ENCODE measurements at places on chromosomes 7 and 10.

DNA sequence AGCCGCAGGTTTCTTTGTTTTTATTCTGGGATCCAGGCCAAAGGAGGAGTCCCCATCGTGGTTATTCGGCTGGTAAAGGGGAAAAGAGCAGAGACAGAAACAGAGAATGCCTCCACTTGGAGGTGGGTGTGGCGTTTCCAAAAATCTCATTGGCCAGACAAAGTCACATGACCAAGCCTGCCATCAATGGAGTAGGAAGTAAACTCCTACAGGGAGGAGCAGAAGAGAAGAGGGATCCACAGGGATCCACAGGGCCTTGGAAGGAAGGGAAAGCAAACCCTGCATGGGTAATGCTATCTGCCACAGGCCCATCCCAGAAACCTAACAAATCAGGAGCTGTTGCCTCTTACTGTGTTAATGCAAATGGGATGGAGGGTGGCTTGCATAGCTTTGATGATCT is 425.7 kb upstream of the GALNT17 start:
- no peak for DNase-seq

DNA sequence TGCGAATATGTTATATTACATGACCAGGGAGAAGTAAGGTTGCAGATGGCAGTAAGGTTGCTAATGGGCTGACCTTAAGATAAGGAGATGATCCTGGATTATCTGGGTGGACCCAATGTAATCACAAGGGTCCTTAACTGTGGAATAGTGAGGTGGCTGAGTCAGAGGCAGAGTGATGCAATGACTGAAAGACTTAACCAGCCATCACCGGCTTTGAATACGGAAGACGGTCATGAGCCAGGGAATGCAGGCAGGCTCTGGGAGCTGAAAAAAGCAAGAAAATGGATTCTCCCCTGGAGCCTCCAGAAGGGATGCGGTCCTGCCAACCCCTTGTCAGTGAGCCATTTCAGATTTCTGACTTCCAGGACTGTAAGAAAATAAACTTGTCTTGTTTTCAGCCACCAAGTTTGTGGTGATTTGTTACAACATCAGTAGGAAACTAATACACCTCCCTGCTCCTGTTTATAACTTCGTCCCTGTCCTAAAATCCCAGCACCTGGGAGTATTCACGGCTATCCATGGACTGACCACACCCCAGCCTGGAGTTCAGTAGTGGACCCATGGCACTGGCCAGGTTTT is 4.6 kb upstream of the C10orf95 start:
- peak; percentile 91 for DNase-seq

DNA sequence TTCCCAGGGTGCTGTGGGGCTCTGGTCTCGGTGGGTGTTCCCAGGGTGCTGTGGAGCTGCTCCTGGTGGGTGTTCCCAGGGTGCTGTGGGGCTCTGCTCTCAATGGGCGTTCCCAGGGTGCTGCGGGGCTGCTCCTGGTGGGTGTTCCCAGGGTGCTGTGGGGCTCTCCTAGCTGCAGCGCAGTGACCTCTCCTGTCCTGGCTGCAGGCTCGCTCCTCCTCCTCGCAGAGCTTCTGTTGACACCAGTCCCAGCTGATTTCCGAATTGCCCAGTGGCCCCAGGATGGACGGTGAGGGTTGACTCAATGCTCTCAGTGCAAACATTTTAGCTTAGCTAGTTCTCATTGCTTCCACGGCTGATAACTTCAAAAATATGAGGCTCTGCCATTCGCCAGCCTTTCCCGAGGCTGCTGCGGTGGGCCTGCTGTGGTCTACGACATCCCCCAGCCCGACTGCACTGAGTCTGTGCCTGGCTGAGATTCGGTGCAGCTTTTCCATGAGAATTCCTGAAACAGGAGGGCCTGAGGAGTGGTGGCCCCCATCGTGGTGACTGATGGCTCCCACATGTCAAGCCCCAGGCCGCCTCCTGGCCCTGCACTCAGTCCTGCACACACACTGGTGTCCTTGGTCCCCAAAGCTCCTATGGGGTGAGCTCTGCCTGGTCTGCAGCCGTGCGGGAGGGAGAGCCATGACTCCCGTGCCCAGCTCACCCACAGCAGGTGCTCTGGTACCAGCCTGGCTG is 58.3 kb upstream of the NKX6-2 start:
- no peak for DNase-seq

GRCh38 chr10:15725603-15726002 is 5.9 kb upstream of the ITGA8 start:
- DNase-seq, result peak; percentile 73

- no peak for DNase-seq
Observed at GRCh38 chr10:61542596-61542995, 89.4 kb upstream of the TMEM26 start.

DNA sequence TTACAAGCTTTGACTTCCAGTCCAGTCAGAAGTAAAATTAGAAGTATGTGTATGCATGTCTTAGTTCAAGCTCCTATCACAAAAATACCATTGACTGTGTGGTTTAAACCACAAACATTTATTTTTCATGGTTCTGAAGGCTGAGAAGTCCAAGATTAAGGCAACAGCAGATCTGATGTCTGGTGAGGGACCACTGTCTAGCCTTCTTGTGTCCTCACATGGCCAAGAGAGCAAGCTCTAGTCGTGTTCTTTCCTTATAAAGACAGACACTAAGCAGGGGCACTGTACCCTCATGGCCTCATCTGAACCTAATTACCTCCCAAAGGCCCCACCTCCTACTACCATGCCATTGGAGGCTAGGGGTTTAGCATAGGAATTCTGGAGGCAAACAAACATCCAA is 41.3 kb upstream of the ARL4A start:
- DNase-seq, result no peak

- peak; percentile 34 for DNase-seq
Observed at GRCh38 chr7:35617041-35617440, 77.9 kb downstream of the HERPUD2 start.

DNA sequence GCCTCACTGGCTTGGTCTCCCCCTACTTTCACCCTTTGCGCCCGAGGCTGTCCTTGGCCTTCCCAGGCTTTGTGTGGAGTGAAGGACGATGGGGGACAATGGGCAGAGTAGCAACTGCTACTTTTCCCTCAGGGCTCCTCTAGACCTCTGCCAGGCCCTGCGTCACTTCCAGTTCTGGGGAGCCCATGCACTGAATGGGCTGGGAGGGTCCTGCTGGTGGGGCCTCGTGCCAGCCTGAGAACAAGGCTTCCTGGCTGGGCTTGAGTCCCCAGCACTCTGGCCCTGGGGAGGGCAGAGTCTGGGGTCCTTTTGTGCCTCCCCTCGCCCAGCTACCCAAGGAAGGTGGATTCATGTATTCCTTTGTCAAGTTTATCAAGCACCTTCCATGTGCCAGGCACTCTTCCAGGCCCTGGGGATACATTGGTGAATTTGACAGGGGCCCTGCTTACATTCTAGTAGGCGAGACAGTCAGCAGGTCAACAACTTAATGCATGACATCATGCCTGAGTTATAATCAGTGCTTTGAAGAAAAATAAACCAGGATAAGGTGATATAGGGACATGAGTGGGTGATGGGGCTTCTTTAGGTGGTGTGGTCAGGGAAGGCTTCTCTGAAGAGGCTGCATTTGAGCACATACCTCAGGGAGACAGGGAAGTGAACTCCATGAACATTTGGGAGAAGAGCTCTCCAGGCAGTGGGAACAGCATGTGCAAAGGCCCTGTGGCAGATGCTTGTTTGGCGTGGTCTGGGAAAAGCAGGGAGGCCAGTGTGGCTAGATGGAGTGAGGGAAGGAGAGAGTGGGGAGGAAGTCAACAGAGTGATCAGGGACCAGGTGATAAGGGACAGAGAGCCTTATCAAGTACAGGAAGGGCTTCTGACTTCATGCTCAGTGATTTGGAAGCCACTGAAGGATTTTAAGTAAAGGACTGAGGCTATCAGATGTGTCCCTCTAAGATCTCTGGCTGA is 14.1 kb downstream of the ZMIZ1 start:
- DNase-seq, result no peak

- DNase-seq, result no peak
Observed at GRCh38 chr7:92645114-92646061, 55.2 kb upstream of the FAM133B start.

- no peak for DNase-seq
Observed at GRCh38 chr10:75441682-75442081, 10.3 kb downstream of the LRMDA start.

GRCh38 chr10:20363684-20364083 is 533.4 kb downstream of the NEBL start:
- no peak for DNase-seq

- no peak for DNase-seq
Observed at GRCh38 chr7:133883591-133883990, 243.5 kb upstream of the LRGUK start.

DNA sequence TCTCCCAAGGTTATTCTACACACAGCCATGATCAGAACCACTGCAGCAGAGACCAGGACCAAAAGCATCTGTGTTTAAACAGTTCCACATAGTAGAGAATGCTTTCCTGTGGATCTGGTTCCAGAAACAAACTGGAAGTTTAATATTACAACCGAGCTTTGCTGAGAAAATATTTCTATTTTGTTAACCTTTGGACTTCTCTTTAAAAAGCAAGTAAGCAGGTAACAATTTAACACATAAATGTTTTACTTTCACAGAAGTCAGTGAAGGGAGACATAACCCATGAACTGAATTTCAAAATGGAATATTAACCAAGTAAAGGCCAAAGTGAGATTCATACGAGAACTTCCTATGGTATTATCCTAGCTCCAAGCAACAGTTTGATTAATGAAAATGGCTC is 98.6 kb upstream of the PHYHIPL start:
- DNase-seq, result no peak

- DNase-seq, result no peak
Observed at GRCh38 chr10:68501691-68502090, 25.6 kb downstream of the SLC25A16 start.

DNA sequence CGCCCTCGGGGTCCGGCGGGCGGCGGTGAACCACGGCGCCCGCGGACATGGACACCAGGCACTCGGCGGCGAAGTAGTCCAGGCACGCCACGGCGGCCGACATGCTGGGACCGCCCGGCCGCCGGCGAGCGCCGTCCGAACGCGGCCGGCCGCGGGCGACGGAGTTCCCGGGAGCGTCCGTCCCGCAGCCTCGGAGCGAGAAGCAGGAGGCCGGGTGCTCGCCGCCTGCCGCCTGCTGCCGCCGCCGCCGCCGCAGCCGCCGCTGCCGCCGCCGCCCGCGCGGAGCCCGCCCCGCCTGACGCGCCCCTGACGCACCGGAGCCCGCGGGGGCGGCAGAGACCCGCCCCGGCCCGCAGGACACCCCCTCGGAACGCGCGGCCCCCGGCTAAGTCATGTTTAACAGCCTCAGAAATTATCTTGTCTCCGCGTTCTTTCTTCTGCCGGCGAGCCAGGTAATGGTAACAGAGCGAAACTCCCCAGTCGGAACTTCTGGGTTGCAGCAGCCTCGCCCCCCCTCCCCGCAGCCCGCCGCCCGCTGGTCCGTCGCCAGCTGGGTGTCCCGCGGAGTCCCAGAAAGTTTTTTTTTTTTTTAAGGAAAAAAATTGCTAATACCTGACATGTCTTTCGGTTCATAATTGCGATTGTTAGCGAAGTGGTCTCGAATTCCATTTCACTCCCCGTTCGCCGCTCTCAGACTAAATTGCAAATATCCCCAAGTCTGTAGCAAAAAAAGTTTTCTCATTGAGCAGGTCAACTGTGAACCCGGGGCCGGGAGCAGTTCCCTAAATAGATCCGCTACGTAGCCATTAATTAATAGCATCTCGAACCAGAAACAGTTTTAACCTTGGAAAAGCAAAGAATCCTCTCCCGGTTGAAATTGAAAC is at the start of gene KLF14:
Gene KLF14 (minus strand): TSS at position 277 of the 884 bp plus-strand sequence. CDS start 174 bp downstream, at position 103.
- peak; percentile 21 for DNase-seq

All from fibroblast of mammary gland (primary cell).